ENCODE measurements at places on chromosomes 3 and 15.

GRCh38 chr15:57540736-57541135 is 51.0 kb upstream of the MYZAP start:
- DNase-seq: no peak

- DNase-seq: no peak
Measured at GRCh38 chr15:31316135-31316795, 10.4 kb upstream of the KLF13 start.

GRCh38 chr15:73572296-73572695 is 60.9 kb downstream of the NPTN start:
- no peak for DNase-seq

DNA sequence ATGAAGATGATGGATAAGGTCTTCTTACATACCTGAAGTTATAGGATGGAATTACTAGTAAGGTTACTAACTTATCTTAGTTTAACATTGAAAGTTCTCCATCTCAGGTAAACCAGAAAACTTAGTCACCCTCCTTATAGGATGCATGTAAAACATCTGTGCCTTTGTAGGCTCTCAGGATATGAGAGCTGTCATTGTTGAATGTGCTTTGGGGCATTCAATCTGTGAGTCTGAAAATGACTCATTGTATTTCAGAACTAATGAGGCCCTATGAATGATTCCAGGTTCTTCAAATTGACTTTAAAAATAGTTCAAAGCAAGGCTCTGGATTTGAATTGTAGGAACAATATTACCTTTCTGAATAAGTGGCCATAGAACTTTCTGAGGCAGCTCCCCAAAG is 237.7 kb upstream of the AZI2 start:
- DNase-seq: no peak

- DNase-seq: no peak
Measured at GRCh38 chr3:101166150-101166549, 154.2 kb downstream of the IMPG2 start.

GRCh38 chr3:81744366-81744765 is 17.1 kb downstream of the GBE1 start:
- no peak for DNase-seq

DNA sequence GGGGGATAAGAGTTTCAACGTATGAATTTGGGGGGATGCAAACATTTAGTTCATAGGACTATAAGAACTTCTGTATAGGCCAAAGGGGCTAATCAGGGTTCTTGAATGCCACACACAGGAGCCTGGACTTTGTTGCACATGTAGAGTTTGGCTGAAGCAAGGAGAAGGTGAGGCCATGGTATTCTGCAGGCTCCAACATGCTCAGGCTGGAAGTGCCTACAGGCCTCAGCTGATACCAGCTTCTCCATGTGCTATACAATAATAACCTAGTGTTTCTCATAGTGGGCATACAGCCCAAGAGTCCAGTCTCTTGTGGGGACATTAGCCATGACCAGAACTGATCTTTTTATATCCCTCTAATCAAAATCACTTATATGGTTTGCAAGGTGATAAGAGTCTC is 399.7 kb upstream of the MCTP2 start:
- no peak for DNase-seq

DNA sequence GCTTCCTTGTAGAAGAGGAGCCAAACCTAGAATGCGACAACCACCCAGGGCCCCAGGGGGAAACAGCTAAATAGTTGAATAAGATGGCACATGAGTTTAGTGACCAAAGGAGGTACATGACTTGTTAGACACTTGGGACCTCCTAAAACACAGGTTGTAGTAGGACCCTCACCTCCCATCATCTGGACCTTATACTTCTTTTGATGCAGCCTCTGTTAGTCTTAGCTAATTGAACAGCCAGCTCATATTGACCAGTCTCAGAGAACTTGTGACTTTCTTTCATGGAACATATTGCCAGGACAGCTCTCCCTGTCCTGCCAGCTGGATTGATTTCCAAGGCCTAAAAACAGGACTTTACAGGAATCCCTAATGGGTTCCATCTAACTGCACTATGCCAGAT is 45.0 kb downstream of the SPSB4 start:
- no peak for DNase-seq

Measured in T47D (cell line).